ENCODE measurements at places on chromosomes 7 and 10.

GRCh38 chr7:70356085-70356786 is 758.0 kb downstream of the AUTS2 start:
- DNase-seq, result no peak

GRCh38 chr7:115724400-115725056 is 306.0 kb downstream of the TFEC start:
- DNase-seq, result no peak

DNA sequence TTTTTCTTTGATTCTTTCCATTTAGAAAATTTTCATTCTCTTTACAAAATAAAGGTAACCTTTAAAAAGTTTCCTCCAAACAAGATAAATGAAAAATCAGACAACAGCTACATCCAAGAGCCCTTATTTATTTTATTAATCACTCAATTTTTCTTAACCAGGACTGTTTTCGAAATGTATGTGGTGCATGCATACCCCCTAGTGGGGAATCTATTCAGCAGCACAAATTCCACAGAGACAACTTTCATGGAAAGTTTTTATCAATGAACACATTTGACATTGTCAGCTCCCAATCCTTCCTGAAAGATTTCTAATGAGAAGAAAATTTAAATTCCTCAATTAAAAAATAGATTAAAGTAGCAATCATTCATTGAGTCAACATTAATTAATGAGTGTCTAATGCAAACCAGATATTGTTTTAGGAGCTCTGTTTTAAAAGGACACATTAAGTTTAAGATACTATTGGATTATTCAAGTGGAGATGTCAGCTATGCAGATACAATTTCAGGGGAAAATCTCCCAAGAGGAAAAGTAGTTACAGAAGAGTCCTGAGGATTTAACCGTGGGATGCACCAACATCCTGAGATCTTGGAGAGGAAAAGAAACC is 5.2 kb upstream of the HTR7 start:
- DNase-seq, result no peak

GRCh38 chr7:90276033-90276728 is 31.2 kb downstream of the CFAP69 start:
- no peak for DNase-seq

DNA sequence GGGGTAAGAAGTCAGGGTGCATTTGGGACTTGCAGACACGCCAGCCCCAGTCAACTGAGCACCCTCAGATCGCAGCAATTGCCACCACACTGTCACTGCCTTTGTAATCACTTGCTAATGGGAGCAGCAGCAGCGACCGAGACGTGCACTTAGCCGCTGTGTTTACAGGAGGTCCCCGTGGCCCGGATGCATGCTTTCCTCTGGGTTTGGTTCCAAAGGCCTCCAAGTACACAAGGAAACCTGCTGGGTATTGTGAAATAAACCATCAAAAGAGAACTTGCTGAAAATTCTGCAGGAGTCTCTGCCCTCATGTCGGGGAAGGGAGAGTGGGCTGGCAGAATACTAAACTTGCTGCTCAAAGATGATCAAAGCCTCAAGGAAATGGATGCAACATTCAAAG is 341.7 kb downstream of the DNAJB6 start:
- DNase-seq, result no peak

DNA sequence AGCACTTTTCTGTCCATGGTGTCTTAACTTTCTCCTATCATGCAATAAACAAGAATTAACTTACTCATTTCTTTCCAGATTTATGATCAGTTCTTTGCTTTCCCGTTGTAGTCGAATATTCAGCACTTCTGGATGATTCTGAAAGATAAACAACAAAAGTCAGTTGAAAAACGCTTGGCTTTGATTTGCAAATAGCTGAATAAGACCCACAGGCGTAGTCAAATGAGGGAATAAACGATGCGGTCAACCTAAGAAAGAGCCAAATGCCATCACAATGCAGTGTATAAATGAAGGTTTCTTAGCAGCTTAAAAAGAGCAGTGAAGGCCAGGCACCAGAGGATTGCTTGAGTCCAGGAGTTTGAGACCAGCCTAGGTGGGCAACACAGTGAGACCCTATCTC is 109.4 kb downstream of the ADAM12 start:
- no peak for DNase-seq

GRCh38 chr10:57864765-57865680 is 402.7 kb downstream of the IPMK start:
- DNase-seq, result no peak

DNA sequence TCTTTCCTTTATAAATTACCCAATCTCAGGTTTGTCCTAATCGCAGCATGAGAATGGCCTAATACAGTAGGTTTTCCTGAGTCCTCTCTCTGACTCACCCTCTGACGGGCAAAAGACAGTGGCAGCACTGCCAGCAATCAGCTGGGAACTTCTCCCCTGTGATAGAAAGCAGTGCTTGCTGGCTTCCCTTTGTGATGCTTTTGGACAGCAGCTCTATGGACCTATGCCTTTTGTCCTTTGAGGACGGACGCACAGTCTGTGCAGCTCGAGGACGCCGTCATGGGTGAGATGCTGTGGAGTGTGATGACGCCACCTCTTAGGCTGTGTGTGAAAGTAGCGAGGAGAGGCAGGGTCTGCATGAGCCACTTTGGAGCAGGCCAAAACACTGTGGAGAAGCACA is 68.8 kb downstream of the KIAA1217 start:
- DNase-seq, result no peak

GRCh38 chr10:6336016-6336415 is 133.3 kb downstream of the PFKFB3 start:
- no peak for DNase-seq

GRCh38 chr7:137345799-137346449 is 2.4 kb upstream of the PTN start:
- DNase-seq, result no peak

GRCh38 chr10:89362929-89363328 is 14.9 kb upstream of the IFIT1B start:
- no peak for DNase-seq

DNA sequence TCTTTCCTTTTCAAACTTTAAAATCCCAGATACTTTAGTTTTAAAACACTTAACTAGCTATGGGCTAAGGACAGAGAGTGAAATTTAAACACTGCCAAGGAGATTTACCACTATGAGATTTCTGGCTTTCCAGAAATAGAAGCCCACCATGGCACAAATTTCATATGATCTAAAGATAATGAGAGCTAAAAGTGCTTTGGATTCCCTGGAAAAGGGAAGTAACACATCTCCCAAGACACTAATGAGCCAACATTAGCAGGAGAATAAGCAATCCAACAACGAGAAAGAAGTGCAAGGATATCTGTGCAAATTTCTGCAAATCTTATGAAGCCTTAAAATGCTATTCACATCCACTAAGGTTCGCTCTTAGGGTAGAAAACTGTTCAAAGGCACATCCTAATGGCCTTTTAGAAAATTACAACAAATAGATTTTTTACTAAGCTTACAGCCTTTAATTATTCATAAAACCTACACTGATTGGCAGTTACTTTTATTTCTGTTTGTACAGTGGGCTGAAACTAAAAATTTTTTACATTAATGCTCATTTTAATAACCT is 100.3 kb downstream of the RAPGEF5 start:
- DNase-seq, result no peak

DNA sequence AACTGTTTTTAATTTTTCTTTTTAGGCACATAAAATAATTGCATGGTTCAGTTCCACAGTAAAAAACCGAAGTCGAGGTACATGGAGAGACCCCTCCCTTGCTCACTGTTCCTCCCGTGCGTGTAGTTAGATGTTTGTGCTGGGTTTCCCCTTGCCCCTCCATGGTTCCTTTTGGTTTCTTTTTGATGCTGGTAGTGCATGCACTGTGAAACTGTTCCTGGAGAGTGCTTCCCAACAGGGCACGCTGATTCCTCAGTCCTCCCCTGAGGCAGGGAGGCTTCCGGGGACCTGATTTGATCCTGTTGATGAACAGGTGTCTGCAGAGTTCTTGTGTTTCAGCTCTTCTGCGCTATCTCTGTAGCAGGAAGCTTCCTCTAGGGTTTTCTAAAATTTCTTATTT is 69.5 kb downstream of the ADCY1 start:
- no peak for DNase-seq

- DNase-seq, result no peak
Observed at GRCh38 chr10:101228966-101229265, 347 bp downstream of the LBX1 start.

GRCh38 chr10:95820363-95820762 is 64.4 kb downstream of the ENTPD1 start:
- no peak for DNase-seq

DNA sequence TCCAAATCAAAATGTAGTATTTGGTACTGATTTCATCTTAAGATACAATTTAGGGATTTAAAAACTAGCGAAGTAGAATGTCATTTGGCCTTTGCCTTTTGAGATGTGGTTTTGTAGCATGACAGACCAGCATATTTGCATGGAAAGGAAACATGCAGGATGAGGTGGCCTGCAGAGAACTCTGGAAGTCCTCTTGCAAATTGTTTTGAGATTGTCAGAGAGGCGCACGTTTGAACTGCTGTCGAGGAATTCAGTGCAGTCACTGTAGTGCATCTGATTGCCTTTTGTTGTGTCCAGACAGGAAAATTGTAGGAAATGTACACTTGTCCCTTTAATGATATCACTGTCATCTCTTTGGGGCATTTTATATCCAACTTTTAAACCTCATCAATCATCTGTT is 136.7 kb downstream of the CELF2 start:
- no peak for DNase-seq

All from activated CD4-positive, alpha-beta T cell treated with anti-CD3 and anti-CD28 coated beads, Interleukin-2, amount 50 U/mL, for 16 hours (primary cell).